Lung microvascular endothelial cell (primary cell): ENCODE measurements at places on chromosomes 1 and 21. TPM values are rescaled to one million over a fixed set of nuclear protein-coding genes. Genes with fewer than 3 reads are reported as not detected.

Gene SV2A
- 1.5 and 2.8 TPM in 2 replicates for total RNA-seq

Gene VPS13D
- 20.9 and 28.8 TPM in 2 replicates for total RNA-seq

Gene RBM11
- total RNA-seq = under 0.01 TPM in 1 of 2 replicates, not detected in the other

Gene GLIS1
- not detected in 2 replicates for total RNA-seq

Gene TP73
- total RNA-seq = under 0.01 TPM in 1 of 2 replicates, not detected in the other

Gene ANKRD65
- total RNA-seq = under 0.01 and 0.22 TPM in 2 replicates

Gene RNU1-3
- under 0.01 and 5,258 TPM in 2 replicates for total RNA-seq

Gene CFHR3
- total RNA-seq = not detected in 2 replicates

Gene ADGRL4
- total RNA-seq = 77.8 and 109 TPM in 2 replicates

Gene SETSIP
- under 0.01 and 0.20 TPM in 2 replicates for total RNA-seq

Gene ASAP3
- 3.4 and 5.4 TPM in 2 replicates for total RNA-seq

Gene CNKSR1
- not detected in 2 replicates for total RNA-seq

Gene RGSL1
- total RNA-seq = not detected in 2 replicates

Gene FAM151A
- total RNA-seq = not detected in 2 replicates

Gene TNFRSF25
- total RNA-seq = 3.3 and 5.2 TPM in 2 replicates

Gene SPATA46
- total RNA-seq = not detected in 2 replicates

Gene PTPN22
- under 0.01 and 0.44 TPM in 2 replicates for total RNA-seq

Gene NPL
- 1.6 and 3.1 TPM in 2 replicates for total RNA-seq

Gene PIGR
- not detected in 2 replicates for total RNA-seq

Gene SPRR2E
- not detected in 2 replicates for total RNA-seq

Gene NCAM2
- total RNA-seq = under 0.01 TPM in 2 replicates

Gene TFAP2E
- total RNA-seq = under 0.01 TPM in 2 replicates

Gene SLC44A5
- total RNA-seq = 0.99 and 2.2 TPM in 2 replicates

Gene RGS4
- 2.8 and 22.4 TPM in 2 replicates for total RNA-seq

Gene CFAP141
- total RNA-seq = not detected in 2 replicates

Gene MAN1C1
- 0.22 and 0.79 TPM in 2 replicates for total RNA-seq

Gene PADI4
- total RNA-seq = not detected in 2 replicates

Gene FOXD3
- total RNA-seq = not detected in 2 replicates

Gene EFCAB7
- 2.4 and 3.2 TPM in 2 replicates for total RNA-seq

Gene DOP1B
- total RNA-seq = 3.1 and 3.2 TPM in 2 replicates

Gene CDCA8
- total RNA-seq = 1.4 and 5.7 TPM in 2 replicates

Gene NUAK2
- 2.6 and 3.8 TPM in 2 replicates for total RNA-seq

Gene VAV3
- total RNA-seq = 33.3 and 59.1 TPM in 2 replicates

Gene AKNAD1
- 0.20 and 0.22 TPM in 2 replicates for total RNA-seq

Gene NTRK1
- total RNA-seq = not detected in 2 replicates

Gene OR2T35
- total RNA-seq = not detected in 2 replicates

Gene OR2G6
- not detected in 2 replicates for total RNA-seq

Gene NEK2
- 2.4 and 9.4 TPM in 2 replicates for total RNA-seq

Gene DNASE2B
- total RNA-seq = not detected in 2 replicates

Gene CAMK1G
- total RNA-seq = not detected in 2 replicates

Gene KMO
- not detected in 2 replicates for total RNA-seq

Gene ZNF593OS
- total RNA-seq = not detected in 2 replicates

Gene TACSTD2
- total RNA-seq = 9.6 and 56.2 TPM in 2 replicates
